ENCODE measurements at places on chromosomes 1 and 21.

DNA sequence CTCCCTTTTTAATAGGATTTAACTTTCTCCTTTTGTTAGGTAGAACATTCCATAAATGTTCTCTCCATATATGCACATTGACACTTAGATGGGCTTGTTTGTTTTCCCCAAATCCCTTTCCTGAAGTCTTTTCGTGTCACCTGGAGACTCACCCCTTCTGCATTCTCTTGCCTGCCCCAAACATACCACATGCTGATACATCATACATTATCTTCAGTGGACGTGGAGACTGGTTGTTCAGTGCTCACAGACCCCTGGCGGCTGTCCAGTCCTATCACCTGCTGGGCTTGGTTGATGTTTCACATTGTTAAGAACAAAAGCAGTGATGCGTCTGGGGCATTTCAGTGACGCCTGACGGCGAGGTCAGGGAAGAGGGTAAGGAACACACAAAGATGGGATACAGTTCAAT is 22.2 kb downstream of the FMOD start:
- no peak for DNase-seq

DNA sequence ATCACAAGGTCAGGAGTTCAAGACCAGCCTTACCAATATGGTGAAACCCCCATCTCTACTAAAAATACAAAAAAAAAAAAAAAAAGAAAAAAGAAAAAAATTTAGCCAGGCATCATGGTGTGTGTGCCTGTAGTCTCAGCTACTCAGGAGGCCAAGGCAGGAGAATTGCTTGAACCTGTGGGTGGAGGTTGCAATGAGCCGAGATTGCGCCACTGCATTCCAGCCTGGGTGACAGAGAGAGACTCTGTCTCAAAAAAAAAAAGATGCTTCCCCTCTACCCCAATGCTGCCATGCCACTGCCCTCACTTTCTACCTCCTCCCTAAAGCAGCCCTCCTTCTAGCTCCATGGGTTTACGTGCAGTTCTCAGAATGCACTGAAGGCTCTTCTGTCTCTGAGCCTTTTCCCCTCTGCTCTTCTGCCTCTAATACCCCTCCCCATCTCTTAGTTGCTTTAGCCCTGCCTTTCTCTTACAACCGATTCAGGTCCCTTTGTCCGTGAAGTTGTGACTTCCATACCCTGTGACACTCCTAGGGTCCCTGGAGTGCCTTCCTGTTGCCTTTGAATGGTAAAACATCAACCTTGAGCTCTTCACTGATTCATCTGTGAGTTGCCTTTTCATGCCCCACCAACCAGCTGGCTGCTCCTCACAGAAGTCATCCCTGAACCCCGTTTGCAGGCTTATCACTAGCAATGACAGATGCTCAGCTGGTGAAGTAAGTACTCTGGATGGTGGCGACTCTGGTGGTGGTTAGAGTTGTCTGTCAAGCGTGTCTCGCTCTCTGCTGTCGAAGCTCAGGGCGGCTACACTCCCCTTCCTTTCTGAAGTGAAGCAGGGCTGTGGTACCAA is 234.9 kb downstream of the RHOU start:
- no peak for DNase-seq

DNA sequence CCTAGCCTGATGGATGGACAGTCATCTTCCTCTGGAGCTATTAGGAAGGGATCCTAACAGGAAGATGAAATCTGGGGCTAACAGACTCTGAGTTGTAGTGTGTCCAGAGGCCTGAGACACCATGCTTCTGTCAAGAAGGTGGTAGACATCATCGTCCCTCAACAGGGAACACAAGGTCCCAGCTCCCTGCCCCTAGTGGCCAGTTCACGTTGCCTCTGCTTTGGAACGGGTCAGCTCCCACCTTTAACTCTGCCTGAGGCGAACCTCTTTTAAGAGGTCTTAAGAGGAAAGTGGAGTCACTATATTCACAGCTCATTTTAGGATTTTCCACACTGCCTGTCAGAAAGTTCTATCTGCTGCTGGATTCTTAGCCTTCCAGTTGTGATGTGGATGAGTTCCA is 28.3 kb downstream of the LRRC71 start:
- no peak for DNase-seq

GRCh38 chr21:42079939-42080787 is 9.0 kb downstream of the UMODL1 start:
- DNase-seq, result no peak

DNA sequence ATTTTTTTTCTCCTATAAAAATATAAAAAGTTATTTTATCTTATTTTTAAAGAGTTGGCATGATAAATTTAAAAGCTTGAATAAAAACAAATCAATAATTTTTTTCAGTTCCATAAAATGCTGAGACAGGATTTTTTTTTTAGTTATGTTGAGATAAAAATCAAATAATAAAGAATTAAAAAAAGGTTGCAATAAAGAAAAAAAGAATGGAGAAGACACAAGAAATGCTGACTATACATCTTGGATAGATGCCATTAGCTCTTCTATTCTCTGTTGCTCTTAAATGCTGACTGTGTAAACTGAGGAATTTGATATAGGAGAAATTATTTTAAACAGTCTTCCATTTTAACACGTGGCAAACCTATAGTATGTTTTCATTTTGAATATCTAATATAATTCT is 2298.5 kb downstream of the MRPL39 start:
- DNase-seq, result no peak

DNA sequence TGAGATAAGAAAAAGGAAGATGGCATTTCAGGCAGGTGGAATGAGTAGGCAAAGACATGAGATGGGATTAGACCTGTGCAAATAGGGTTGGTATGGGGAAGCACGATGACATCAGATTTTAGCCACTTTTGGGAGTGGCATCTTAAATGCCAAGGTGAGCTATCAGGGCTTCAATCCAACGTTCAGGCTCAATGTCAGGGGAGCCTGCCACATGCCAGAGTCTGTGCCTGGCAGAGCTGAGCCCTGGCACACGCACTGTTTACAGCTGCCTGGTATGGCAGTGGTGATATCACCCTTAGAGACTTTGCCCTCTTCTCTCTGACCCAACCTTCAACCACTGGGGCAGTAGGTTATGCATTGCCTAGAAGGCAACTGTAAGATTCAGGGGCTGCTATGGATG is 1.1 kb upstream of the GUCA2B start:
- no peak for DNase-seq

DNA sequence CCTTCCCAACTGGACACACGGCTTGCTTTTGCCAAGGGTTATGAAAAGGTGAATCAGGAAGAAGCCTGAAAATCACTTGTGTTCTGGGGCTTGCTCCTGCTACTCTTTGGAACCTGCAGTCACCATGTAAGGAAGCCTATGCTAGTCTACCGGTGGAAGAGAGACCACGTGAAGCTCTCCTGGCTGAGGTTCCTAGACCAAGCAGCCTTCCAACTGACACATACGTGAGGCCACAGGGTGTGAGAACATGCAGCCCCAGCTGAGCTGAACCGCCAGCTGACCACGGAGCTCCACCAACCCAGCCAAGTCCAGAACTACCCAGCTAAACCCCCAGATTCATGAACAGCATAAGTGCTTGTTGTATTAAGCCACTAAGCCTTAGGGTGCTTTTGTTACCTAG is 72.8 kb upstream of the KRTAP19-8 start:
- no peak for DNase-seq

DNA sequence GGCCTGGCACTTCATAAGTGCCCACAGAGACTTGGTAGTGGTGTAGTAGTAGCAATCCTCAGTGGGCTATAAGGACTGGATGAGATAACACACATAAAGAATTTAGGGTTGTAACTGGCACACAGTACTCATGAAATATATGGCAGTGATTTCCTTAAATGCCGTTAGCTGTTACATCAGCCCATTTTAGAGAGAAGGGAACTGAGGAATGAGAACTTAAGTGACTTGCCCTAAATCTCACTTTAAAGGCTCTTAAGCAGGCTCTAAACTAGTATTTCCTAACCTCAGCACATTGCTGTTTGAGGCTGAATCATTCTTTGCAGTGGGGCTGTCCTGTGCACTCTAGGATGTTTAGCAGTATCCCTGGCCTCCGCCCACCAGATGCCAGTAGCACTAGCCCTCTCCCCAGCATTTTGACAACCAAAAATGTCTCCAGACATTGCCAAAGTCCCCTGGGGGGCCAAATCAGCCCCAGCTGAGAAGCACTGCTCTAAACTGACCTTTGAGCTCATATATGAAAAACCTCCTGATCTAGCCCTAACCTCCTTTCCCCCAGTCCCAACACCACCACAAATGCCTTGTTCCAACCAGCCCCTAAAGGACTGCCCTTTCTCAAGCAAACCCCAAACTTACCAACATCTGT is 11.6 kb downstream of the CAMK2N1 start:
- DNase-seq, result no peak

DNA sequence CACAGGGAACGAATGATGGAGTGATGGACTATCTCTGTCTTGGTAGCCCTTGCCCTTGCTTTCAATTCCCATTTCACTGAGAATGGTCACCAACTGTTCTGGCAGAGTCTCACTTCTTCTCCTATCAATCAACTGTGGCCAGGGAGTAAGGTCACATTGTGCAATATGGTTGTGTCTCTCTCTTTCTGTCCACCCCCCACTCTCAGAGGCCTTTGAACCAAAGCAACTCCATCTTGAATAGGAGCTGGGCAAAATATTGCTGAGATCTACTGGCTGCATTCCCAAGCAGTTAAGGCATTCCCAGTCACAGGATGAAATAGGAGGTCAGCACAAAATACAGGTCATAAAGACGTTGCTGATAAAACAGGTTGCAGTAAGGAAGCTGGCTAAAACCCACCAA is 36.7 kb downstream of the NTMT2 start:
- no peak for DNase-seq

- DNase-seq, result peak; percentile 2
These were observed 85.7 kb downstream of the NENF start for GRCh38 chr1:212518188-212519054.

GRCh38 chr1:55943721-55944435 is 635.5 kb downstream of the PLPP3 start:
- DNase-seq, result no peak

DNA sequence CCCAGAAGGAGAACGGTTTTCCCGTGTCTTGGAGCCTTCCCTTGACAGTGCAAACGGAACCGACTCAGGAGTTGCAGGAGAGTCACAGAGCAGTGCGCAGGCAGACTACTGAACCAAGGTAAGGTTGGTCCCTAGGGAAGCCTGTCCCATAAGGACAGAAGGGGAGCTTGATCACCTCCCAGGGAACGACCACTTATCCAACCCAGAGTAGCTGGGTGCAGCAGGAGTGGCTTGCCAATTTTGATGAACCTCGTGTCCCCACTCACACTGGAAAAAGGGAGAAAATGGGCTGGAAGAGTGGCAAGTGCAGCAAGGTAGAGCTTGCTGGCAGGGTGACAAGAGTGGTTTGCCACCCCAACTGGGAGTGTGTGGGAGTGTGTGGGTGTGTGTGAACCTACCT is 95.1 kb downstream of the LIPI start:
- no peak for DNase-seq

- DNase-seq, result no peak
These were observed 285.1 kb downstream of the PTPRU start for GRCh38 chr1:29521438-29521715.

DNA sequence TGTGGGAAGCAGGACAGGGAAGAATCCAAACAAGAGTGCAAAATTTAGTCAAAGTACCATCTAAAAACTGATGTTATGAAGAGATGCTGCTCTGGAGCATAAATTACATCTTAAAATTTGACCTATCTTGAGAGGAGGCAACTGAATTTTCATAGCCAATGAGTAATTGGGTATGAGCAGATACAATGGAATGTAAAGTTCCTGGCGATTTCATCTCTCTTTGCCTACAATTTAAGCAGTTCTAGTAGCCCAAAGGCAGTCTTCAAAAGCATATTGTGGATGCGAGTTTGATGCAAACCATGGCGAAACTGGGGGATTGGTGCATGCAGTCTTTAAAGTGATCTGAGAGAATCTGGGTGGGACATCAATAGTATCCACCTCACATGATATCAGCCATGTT is 1265.9 kb downstream of the BRINP3 start:
- no peak for DNase-seq

GRCh38 chr1:180765151-180765550 is 133.3 kb downstream of the XPR1 start:
- DNase-seq, result no peak

GRCh38 chr1:212290608-212291007 is 5.4 kb downstream of the PPP2R5A start:
- no peak for DNase-seq

DNA sequence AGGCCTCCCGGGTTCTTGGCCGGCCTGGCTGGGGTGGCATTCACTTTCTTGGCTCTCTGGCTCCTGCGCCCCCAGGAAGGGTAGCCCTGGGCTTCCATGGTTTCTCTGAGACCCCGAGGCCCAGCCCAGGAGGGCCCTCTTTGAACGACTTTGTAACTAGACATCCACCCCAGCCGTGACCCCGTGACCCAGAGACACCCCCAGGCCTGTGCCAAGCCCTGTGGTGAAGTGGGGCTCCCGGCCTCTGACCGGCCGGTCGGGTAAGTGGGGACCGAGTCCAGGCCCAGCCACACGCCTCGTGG is 64.0 kb downstream of the COL18A1 start:
- DNase-seq, result no peak

DNA sequence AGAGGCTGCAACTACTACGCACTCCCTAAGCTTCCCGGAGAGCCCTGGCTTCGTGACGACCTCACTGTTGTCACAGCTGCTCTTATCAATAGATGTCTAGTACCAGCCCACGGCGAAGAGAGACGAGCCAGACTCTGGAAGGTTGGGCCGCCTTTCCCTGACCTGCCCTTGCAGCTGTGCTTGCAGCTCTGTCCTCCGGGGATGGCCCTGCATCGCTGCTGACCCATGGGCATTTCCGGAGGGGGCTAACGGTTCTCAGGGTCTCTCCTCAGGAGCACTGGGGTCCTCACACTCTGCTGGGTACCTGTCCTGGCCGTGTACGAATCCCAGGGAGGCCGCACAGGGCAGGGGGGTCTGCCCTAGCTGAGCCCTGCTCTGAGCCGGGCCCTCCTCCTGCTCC is 93.8 kb upstream of the COL6A1 start:
- DNase-seq, result no peak

GRCh38 chr1:26719205-26719604 is 23.4 kb downstream of the ARID1A start:
- DNase-seq, result no peak

GRCh38 chr21:42392731-42393442 is 3.0 kb downstream of the TMPRSS3 start:
- no peak for DNase-seq

- no peak for DNase-seq
These were observed 34.3 kb upstream of the RAP1GAP start for GRCh38 chr1:21703318-21703963.

DNA sequence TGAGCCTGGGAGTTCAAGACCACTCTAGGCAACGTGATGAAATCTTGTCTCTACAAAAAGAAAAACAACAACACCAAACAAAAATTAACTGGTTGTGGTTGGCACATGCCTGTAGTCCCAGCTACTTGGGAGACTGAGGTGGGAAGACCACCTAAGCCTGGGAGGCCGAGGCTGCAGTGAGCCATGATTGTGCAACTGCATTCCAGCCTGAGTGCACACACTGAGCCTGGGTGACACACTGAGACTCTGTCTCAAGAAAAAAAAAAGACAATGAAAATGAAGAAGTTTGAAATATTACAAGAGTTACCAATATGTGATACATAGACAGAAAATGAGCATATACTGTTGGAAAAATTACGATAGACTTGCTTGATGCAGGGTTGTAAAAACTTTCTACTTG is 31.9 kb downstream of the PDC start:
- DNase-seq, result no peak

GRCh38 chr1:29004798-29005197 is 90.4 kb downstream of the EPB41 start:
- no peak for DNase-seq

All from SW 1271 (cell line).